ENCODE measurements at places on chromosomes 6 and 20.
A peak's percentile ranks its signal among the peaks of the same experiment; 100 is the strongest.

DNA sequence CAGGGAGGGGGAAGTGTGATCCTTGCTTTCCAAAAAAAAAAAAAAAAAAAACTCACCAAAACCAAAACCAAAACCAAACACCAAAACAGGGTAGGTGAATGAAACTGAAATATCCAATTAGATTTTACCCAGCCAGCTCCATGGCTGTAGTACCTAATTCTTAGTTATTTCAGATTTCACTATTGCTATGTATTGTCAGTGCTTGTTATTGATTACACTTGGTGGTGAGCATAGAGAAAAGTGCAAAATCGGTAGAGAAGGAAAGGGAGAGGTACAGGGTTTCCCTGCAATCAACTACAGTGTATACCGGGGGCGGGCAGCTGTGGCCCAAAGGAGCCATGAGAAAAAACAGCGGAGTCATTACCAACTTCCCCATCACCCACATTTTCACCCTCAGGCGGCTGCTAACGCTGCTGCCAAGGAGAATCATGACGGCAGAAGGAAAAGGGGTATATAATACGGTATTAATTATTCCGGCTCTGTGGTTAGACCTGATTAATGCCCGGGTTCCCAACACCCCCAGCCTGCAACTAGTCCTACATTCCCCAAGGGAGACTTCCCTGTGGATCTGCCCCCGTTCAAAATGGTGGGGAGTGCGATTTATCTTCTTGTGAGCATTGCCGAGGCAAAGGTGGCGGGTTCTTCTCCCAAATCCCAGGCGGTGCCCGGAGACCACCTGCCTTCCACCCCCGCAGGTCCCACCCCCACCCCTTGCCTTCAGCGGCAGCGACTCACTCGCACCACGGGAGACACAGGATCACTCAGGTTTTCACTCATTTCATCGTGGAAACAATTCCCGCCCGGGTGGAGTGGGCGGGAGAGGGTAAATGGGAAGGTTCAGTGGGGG lies at the start of gene C6orf62:
C6orf62 (minus strand) TSS at position 30 of the 847 bp plus-strand sequence. CDS start 486 bp downstream, outside the sequence.
- DNase-seq, result peak; percentile 79

DNA sequence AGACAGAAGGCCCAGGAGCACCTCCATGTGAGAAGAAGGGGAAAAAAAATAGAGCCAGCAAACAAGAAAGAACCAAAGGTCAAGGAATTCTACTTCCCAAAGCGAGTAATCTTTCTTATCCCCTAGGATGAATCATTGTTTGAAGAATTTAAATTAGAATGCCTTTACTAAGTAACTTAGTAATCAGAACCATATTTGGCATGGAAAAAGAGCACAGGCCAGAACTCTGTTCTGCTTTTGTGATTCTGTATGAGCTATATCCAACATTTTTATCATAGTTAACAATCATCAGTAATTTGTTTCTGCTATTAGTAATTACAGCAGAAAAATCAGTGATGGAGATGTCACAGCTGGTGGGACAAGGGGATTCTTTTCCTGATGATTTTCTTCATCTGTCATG lies 228.8 kb upstream of the FAM83B start:
- DNase-seq, result no peak

GRCh38 chr6:52189974-52190373 lies 3.8 kb downstream of the IL17A start:
- no peak for DNase-seq

GRCh38 chr20:44435630-44436335 lies 39.9 kb upstream of the TTPAL start:
- DNase-seq, result no peak

GRCh38 chr6:42694586-42694985 lies 27.8 kb downstream of the PRPH2 start:
- DNase-seq, result no peak

DNA sequence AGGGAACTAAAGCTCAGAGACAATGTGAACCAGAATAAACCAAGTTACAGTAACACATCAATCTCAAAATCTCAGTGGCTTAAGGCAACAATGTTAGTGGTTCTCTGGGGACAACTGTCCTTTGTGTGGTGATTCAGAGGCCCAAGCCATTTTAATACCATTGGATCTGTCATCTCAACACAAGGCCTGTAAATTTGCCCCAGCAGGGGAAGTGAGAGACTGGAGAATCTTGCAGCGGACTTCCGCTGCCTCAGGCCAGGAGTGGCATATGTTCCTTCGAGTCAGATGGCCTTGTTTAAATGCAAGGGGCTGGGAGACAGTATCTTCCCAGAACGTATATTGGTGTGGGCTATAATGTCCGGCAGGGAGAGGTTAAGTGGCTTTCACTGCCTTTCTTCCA lies 126.0 kb downstream of the CD83 start:
- DNase-seq, result no peak

GRCh38 chr6:155818698-155819097 lies 363.1 kb upstream of the NOX3 start:
- DNase-seq, result no peak

GRCh38 chr6:75864446-75864845 lies 115.4 kb downstream of the MYO6 start:
- DNase-seq, result no peak

DNA sequence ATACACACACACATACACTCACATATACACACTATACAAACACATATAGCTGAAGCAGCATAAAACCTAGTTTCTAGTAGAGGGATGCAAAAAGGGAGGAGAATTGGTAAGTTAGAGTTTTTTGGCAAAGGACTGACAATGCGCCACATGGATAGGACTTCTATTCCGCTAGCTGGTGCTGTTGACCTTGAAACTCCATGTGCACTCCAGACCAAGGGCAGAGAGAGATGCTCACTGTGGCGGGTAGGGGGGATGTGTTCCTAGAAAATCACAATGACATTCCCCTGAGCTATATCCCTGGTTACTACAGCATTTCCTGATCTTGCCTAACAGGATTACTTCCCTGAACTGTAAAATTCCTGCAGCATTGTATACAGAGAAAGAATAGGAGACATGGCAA lies 19.2 kb downstream of the MICA start:
- DNase-seq, result no peak

GRCh38 chr20:24577271-24577909 lies 108.0 kb downstream of the SYNDIG1 start:
- no peak for DNase-seq

DNA sequence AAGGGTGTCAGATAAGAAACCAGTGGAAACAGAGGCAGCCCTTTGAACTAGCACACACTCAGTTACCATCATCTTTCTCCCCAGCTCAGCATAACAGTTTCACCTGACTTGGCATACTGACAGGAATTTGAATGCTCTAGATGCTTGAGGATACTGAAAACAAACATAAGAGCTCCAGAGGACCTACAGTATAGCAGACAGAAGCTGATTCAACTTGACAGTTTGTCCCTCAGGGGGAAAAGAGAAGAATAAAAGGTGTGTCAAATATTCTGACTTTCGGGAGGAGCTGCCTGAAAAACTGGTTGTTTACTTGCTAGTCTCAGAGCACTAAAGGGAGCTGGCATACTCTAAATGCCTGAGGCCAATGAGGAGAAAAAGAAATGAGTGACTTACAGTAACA lies 35.1 kb downstream of the EYS start:
- no peak for DNase-seq

DNA sequence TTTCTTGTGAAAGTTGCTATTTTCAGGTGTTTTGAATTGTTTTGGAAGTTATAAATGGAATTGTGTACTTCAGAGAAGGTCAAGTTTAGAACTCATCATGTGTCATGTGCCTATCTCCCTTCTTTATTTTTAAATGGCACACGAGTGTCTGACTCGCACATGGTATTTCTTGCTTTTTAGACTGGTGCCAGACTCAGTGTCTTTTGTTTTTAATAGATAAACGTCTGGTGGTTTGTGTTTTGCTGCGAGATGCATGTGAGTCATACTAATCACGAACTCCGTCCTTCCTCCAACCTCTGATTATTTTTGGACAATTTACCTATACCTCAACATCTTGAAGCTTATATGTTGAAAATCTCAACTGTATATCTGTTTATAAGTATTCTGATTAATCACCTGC lies 292.1 kb downstream of the CDKAL1 start:
- DNase-seq, result no peak

- DNase-seq, result peak; percentile 84
Observed at GRCh38 chr6:32118782-32119628, 9.0 kb downstream of the ATF6B start.

DNA sequence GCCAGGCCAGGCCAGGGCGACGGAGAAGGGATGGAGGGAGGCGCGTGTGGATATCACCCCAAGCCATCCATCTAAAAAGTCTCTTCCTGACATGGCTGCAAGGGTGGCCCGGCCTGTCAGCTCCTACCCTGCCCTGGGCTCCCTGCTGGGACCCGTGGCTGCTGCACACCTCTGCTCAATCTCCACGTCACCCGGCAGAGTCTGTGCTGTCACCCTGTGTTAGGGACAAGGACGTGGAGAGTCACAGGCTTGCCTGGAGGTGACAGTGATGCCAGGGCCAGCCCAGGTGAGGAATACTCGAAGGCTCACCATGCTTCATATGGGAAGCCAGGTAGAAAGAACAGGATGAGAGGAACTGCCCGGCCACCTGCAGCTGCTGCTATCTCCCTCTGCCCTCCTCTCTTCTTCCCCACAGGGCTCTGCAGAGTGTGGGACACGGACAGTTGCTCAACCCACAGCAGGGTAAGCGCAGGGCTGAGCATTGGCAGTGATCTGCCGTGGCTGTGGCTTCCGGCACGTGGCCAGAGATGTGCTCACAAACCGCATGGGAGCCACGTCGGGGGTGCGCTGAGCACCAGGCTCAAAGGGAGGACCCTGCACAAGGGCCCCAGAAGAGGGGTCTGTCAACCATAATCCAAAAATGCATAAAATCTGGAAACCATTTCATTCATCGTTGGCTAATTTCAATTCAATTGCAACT lies 214.3 kb downstream of the DLL1 start:
- DNase-seq, result no peak

GRCh38 chr20:50009521-50010454 lies 27.0 kb downstream of the SNAI1 start:
- no peak for DNase-seq

GRCh38 chr6:4486568-4487315 lies 289.5 kb upstream of the CDYL start:
- DNase-seq, result no peak

DNA sequence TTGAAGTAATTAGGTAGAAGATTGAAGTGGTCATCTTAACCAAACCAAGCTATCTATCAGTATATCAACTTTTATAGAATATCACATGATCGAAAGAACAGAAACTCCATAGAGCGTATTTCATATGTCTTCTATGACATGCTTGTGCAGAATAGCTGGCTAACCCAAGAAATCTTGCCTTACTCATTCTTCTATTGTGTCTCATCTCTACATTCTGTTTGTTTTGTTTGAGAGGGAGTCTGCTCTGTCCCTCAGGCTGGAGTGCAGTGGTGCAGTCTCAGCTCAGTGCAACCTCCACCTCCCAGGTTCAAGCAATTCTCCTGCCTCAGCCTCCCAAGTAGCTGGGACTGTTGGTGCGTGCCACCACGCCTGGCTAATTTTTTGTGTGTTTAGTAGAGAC lies 10.6 kb downstream of the TAB2 start:
- no peak for DNase-seq

GRCh38 chr20:57402206-57403125 lies 11.3 kb downstream of the RBM38 start:
- no peak for DNase-seq

- no peak for DNase-seq
Observed at GRCh38 chr6:29295181-29295585, 6.3 kb upstream of the OR14J1 start.

DNA sequence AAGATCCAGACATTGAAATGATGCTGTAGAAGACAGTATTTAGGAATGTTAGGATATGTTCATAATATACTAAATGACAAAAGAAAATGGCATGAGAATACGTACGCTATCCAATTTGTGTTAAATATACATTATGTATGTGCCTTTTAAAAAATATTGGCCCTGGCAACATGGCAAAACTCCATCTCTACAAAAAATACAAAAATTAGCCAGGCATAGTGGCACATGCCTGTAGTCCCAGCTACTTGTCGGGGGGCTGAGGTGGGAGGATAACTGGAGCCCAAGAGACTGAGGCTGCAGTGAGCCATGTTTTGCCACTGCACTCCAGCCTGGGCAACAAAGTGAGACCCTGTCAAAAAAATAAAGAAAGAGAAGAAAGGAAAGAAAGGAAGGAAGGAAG lies 155.7 kb downstream of the DOK5 start:
- no peak for DNase-seq

- DNase-seq, result no peak
Observed at GRCh38 chr6:84052204-84052882, 18.8 kb downstream of the MRAP2 start.

DNA sequence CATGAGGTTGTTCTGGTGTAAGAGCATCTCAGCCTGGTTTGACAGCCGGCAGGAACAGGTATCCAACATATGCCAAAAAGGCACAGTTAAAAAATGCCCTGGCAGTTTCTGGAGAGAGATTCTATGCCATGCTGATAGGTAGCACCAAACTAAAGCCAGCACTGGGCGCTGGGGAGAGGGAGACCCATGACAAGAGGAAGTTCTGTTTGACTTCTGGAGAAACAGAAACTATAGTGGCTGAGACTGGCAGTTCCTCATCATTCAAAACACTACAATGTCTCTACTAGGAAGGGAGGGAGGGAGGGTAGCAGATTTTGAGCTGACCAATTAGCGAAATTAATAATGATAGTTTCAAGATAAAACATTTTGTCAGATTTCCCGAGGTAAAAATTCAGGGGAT lies 174.1 kb downstream of the ADAT2 start:
- no peak for DNase-seq

DNA sequence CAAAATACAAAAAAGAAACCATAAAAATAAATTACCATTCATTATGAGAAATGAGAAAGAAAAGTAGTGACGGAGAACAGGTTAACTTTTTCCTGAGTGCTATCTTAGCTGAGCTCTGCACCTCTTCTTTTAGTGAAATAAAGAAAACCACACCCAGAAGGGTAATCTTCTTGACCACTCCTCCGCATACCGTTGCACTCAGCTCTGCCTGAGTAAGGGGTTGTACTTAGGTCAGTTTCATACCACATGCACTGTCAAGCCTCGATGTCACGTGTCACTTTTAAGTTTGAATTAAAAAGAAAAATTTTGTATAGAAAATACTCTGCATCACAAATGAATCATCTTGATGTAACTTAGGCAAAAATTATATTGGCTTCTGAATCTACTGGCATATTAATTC lies 2.8 kb downstream of the EZR start:
- DNase-seq, result peak; percentile 58

GRCh38 chr6:158793432-158793831 lies 25.7 kb downstream of the EZR start:
- DNase-seq, result peak; percentile 50

GRCh38 chr20:49770634-49771033 lies 42.0 kb upstream of the SLC9A8 start:
- DNase-seq, result no peak

GRCh38 chr6:41635365-41635764 lies 2.9 kb upstream of the MDFI start:
- no peak for DNase-seq

GRCh38 chr6:3316331-3316730 lies 57.6 kb downstream of the PSMG4 start:
- no peak for DNase-seq

GRCh38 chr6:160128125-160128683 lies 6.6 kb downstream of the SLC22A1 start:
- no peak for DNase-seq
